Stimulated activated CD8-positive, alpha-beta memory T cell treated with anti-CD3 and anti-CD28 coated beads, Interleukin-12 subunit alpha, Interleukin-12 subunit beta, amount 100 ng/mL, for 1 hour (primary cell): ENCODE measurements at places on chromosomes 4 and X.

- no peak for DNase-seq
Observed at GRCh38 chr4:108560616-108561015, 59.8 kb upstream of the RPL34 start.

DNA sequence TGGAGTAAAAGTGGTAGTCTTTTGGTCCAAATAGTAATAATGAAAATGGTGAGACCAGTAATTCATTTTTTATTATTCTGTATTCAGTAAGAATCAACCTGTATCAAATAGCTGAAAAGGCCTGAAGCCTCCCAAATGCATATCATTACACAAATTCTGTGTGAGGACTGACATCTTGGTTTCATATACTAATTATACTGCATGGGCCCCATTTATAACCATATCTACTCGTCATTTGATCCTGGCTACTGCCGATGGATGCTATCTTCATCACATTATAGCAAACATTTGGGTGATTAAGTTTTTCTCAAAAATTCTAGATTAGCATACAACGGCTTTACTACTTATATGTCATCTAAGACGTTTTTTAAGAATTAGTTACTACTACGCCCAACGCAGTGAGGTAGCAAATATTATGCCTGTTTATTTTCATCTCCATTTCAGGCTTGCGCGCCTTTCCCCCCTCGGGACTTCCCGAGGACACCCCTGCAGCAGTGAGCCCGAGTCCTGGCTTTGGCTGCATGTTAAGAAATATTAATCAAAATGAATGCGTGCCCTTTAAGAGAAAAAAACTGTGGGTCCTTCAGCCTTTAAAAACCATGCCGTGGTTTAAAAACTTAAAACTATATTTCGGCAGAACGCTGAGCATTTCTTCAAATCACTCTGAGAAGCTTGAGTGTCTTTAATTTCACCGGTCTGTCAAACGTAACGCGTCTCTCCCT is 814 bp upstream of the MMAA start:
- no peak for DNase-seq

GRCh38 chr4:8643986-8644385 is 51.4 kb downstream of the CPZ start:
- no peak for DNase-seq

DNA sequence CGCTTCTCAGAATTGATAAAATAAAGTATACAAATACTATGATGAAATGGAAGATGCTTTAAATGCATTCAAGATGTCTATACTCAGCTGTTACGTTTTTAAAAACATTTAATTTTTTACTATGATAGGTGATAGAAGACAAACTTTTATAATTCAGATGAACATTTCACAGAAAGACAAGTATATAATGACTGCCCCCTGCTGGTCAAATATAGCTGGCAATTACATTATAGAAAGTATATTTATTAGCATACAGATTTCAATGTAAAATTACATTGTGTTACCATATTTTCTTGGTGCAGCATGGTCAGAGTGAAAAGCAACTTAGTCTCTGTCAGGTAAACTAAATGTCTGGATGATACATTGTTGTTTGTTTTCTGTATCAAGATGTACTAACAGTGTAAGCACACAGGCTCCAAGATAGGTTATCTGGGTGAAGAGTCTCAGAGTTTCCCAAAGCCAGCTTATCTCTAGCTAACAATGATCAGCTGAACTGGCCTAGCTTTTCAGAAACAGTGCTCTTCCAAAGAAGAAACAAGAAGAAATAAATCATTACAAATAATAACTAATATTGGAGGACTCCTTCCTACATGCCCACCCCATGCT is 54.1 kb downstream of the SRPX start:
- DNase-seq, result no peak
